ENCODE measurements at places on chromosomes 4 and X. TPM values are rescaled to one million over a fixed set of nuclear protein-coding genes. Genes with fewer than 3 reads are reported as not detected.

- no peak for DNase-seq
Measured at GRCh38 chrX:148381603-148382002, 118.8 kb upstream of the AFF2 start.

GRCh38 chr4:3136454-3136853 is 62.0 kb downstream of the HTT start:
- no peak for DNase-seq

- no peak for DNase-seq
Measured at GRCh38 chr4:3231471-3231870, 17.5 kb upstream of the MSANTD1 start.

GRCh38 chr4:152181150-152181549 is 354.7 kb downstream of the FBXW7 start:
- DNase-seq = no peak

- no peak for DNase-seq
Measured at GRCh38 chr4:104574371-104574770, 79.7 kb upstream of the CXXC4 start.

DNA sequence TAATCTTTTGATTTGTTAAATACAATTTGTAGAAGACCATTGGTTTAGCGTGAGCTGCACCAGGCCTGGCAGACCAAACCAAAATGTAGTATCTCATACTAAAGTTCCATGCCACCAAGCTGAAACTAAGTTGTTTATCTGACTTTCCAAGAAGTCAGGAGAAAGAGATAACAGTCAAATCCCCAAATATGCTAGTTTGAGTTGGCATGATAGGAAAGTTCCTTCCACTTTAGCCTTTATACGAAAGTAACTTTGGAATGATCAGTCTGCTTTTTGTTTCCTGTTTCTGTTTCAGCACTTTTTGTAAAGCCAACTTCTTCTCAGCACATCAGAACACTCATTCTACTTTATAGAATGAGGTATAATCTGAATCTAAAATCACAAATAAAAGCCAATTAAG is 449.2 kb downstream of the GRXCR1 start:
- no peak for DNase-seq

GRCh38 chr4:76087007-76087769 is 12.7 kb downstream of the ART3 start:
- DNase-seq = peak; percentile 40

DNA sequence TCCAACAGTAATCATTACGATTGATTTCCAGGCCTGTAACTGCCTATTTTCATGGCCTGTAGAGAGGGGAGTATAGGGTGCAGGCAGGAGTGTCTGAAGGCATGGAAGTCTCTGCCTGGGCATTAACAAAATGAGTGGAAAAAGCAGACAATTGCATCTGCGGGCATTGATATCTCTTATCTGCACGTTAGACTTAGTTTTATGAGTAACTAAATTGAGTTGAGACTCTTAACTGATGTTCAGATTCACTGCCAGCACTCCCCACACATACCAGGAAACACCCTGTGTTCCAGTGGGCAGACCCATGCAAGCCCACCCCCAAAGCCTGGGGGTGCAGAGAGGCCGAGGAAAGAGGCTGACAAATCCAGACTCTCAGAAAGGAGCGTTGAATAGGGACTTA is 33.3 kb downstream of the F11 start:
- DNase-seq = no peak

DNA sequence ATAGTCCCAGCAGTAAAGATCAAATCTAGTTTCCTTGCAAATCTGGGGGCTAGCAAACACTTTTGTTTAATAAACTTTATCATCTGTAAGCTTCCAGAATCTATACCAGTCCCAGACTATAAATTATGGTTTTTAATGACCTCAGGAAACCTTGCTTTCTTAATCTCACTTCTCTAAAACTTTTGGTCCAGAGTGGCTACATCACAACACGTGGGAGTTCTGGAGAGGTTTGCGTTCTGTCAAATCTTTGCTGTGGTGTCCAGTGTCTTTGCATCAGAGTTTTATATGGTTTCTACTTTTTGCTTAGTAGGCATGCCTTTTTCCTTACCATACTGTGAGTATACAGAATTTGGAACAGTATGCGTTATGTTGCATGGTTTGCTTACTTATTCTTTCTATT is 193.9 kb downstream of the ANK2 start:
- no peak for DNase-seq

- no peak for DNase-seq
Measured at GRCh38 chr4:47531241-47531953, 46.3 kb downstream of the ATP10D start.

- no peak for DNase-seq
Measured at GRCh38 chr4:148680884-148681283, 238.7 kb upstream of the NR3C2 start.

DNA sequence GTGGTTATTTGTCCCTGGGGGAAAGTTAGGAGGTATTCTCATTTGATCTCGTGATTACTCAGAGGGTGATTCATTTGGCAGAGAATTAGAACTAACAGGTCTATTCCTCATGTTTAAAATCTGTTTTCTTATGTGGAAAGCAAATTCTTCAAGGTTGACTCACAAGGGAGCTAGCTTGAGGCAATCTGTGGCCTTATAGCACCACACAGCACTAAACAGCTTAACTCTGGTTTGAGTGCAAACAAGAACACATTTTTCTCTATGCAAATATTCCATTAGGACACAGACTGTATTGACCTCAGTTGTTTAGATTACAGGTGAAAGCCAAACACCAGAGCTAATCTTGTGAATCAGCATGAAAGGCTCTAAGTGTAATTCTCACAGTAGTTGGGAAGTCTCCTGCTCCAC is 694.4 kb upstream of the POU3F4 start:
- DNase-seq = no peak

DNA sequence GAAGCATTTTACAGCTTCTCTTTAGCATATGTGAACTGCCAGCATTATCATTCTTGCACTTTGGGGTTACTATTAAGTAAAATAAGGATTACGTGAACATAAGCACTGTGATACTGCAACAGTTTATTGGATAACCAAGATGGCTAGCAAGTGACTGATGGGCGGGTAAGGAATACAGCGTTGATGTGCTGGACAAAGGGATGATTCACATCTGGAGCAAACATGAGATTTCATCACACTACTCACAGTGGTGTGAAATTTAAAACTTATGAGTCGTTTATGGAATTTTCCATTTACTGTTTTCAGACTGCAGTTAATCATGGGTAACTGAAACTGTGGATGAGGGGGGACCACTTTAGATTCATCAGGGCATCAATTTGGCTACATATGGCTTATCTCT is 16.0 kb downstream of the NBDY start:
- no peak for DNase-seq

- DNase-seq = no peak
Measured at GRCh38 chr4:13844740-13845139, 217.2 kb upstream of the BOD1L1 start.

DNA sequence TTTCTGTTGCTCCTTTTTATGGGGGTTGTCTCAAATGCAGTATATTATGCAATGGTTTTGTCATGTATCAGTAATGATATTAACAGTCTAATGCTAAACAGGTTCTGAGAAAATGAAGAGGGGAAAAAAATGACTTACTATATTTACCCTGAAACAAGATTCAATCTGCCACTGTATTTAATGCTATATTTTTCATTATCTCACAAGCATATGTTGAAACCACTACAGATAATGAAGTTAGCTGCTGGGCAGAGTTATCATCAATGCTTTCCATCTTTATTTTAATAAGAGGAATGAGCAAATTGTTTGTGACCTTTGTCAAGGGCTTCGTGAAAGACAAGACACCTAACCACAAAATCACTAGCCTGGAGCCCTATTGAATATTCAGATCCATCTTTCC is 32.6 kb upstream of the NAA11 start:
- DNase-seq = no peak

- DNase-seq = no peak
Measured at GRCh38 chr4:140675599-140676231, 80.5 kb downstream of the TBC1D9 start.

DNA sequence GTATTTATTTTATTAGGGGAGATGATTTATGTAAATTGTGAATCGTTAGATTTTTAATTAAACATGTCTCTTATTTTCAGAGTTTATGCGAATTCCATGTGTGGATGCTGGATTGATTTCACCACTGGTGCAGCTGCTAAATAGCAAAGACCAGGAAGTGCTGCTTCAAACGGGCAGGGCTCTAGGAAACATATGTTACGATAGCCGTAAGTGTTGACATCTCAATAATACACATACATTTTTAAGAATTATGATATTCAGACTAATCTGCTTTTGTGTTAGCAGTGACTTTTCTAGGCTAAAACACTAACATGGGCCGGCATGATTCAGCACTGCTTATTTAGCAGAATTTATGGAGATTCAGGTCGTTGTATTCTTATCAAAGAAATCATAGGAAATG is 91.2 kb downstream of the RAP1GDS1 start:
- no peak for DNase-seq

GRCh38 chrX:56623316-56623715 is 59.9 kb downstream of the UBQLN2 start:
- no peak for DNase-seq

- no peak for DNase-seq
Measured at GRCh38 chr4:174177536-174177935, 105.9 kb downstream of the FBXO8 start.

GRCh38 chr4:151573945-151574344 is 165.0 kb downstream of the FHIP1A start:
- no peak for DNase-seq

- peak; percentile 47 for DNase-seq
Measured at GRCh38 chrX:10111364-10112148, 45.2 kb upstream of the CLCN4 start.

- DNase-seq = no peak
Measured at GRCh38 chr4:147730333-147730732, 1.6 kb upstream of the ARHGAP10 start.

DNA sequence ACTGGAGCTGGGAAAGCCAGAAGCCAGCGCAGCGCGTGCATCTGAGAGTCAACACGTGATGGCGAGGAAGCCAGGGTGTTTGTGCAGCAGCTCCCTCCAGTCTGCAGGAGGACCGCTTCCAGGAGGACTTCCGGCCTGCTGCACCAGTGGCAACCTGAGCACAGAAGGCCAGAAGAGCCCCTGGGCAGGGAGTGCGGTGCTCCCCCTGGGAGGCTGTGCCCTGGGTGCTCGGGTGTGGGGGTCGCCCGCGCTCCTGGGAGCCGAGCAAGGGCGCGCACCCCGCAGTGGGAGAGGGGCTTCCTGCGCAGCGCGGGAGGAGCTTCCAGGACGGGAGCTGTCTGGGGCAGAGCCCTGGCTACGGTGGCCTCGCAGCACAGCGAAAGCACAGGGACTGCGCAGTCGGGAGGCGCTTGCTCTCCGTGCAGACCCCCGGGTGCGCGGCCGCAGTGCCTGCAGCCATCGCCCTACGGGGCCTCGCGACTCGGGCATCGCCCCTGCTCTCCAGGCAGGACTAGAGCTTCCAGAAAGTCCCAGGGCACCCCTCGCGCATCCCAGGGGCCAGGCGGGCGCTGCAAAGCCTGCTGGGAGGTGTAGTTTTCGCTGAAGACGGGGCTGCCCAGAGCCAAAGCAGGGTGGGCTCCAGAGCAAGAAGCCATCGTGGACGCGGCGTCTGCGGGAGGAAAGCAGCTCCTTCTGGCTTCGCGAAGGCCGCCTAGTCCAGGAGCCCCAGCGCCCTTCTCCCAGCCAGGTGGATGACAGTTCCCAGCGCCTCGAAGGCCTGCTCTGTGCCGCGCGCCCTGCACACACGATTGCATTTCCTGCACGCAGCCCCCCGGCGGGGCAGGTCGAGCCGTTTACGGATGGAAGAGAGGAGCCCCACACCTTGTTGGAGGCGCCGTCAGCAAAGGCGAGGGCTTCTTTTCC is 24.1 kb upstream of the WFS1 start:
- DNase-seq = peak; percentile 58

DNA sequence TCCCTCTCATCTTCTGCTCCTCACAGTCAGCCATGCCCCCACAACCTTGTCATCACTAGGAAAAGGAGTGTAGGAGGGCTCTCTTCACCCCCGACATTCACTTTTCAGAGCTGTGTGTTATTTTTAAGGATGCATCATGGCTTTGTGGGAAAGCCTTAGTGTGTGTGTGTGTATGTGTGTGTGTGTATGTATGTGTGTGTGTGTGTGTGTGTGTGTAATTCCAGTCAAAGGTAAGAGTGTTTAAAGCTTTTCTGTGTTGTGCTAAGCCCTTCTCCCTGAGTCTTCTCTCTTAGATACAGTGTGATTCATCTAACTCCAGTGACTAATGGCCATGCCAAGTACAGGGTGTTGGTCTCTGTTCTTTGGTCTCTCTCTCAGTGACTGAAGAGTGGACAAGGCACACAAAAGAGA is 76.6 kb downstream of the CHIC2 start:
- no peak for DNase-seq

GRCh38 chrX:12383196-12383595 is 244.9 kb downstream of the FRMPD4 start:
- no peak for DNase-seq

DNA sequence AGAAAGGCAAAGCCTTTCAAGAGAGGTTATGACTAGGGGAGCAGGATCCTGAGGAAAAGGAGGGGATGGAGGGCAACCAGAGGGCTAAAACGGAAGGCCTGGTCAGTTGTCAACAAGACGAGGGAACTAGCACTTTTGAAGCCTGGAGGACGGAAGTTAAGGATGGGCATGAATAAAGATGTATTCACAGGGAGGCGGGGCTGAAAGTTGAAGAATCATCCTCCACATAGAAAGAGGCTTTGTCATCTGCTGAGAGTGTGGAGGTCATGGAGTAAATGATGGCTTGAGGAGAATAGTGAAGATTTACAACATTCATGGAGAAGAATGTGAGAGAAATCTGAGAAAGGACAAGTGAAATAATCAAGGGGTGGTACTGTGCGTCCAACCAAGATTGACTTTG is 137.5 kb downstream of the MAGEB17 start:
- no peak for DNase-seq

- DNase-seq = no peak
Measured at GRCh38 chr4:139454111-139455045, at the start of gene RAB33B. RAB33B (plus strand) TSS chr4:139454121; CDS start chr4:139454196, 75 bp downstream.

DNA sequence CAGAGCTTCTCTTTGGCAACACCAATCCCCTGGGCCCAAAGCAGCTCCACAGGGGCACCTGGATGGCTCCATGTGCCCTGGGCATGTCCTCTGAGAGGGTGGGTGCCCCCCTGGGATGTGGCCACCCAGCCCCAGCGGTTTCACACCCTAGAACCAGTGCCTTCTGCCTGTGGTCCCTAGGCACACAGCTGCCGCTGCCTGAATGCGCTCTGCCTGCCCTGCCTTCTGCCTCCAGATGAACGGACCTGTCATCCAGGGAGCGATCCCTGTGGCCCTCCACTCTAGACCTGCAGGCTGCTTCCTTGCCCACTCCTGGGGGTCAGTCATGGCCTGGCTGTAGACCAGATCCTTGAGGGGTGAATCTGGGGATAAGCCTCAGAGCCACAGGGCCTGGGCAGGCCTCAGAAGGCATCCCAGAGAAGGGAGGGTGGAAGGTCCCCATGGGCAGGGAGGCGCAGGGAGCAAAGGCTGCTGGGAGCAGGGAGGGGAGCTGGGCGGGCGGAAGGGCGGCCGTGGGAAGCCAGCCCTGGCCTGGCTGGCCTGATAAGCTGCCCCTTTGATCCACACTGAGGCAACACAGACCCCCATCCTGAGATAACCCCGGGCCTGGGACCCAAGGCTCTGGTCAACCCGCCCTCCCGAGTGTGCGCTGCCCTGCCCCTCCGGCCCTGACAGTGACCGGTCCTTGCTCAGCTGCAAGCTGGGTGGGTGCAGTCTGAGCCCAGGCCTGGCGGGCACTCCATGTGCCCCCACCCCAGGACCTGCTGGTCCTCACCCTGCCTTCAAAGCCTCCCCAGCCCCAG is 8.1 kb upstream of the FGFR3 start:
- DNase-seq = peak; percentile 91

Gene SLC6A14
- total RNA-seq = not detected

Gene ZNF141
- 11.4 TPM for total RNA-seq

Gene PNMA6F
- total RNA-seq = not detected

Gene MAGED4B
- 4.3 TPM for total RNA-seq

Gene HHIP
- total RNA-seq = not detected

Gene IL13RA1
- 24.8 TPM for total RNA-seq

Gene ADAMTS3
- 1.2 TPM for total RNA-seq

Gene ZNF330
- total RNA-seq = 77.0 TPM

Gene SLC25A5
- total RNA-seq = 213 TPM

Data from right cardiac atrium (tissue), 5 donors.